Activated B cell treated with CpG ODN at 0.5 μM for 24 hours (primary cell): ENCODE measurements at places on chromosomes 13 and 19. TPM values are rescaled to one million over a fixed set of nuclear protein-coding genes. Genes with fewer than 3 reads are reported as not detected.

DNA sequence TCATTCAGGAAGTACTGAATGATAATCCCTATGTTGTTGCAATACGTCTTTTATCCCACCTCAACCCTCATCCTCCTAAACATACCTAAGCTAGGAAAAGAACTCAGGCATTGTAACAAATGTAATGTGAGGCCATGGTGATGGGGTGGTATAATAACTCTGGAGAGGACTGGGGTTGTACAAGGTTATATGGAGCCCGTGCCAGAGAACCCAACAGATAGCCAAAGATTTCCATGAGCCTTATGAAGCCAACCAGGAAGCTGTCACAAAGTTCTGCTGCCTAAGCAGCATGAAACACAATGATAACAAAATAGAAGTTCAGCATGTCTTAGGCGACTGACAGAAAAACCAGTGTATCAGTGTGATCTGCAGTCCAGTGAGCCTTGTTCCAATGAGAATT, 394.1 kb upstream of the NBEA start:
- H3K4me1 ChIP-seq: no peaks in the 10 kb centered on the region
- H3K27ac ChIP-seq: no peak overlapping the region
- DNase-seq: no peak
- no peaks in the 10 kb centered on the region for H3K27me3 ChIP-seq
- no peaks in the 10 kb centered on the region for H3K36me3 ChIP-seq
- no peak overlapping the region for H3K4me3 ChIP-seq

DNA sequence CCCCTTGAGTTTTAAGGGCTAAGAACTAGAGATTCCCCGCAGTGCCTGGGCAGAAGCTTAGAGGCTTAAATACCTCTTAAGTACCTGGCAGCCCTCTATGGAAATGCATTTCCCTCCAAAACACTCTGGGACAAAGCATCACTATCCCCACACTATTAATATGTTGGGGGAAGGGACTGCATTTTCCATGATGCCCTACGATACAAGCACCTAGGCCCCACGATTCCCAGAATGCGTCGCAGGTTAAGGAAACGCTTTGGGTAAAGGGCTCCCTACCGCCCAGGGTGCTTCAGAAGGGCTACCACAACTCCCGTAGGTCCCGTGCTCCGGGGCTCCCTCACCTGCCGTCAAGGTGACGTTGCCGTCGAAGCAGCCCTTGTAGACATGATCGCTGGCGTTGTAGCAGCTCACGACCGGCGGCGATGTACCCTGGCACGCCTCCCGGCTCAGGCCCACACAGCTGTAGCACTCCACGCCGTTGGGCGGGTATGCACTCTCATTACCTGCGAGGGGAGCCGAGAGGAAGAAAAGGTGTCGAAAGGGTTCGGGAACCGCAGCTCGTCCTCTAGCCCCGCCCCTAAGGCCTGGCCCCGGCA, 2.5 kb downstream of the LYPD3 start:
- peaks cover 17% of the 10 kb centered on the region for H3K4me1 ChIP-seq
- peak overlapping the region; percentile 92 for H3K4me3 ChIP-seq
- no peak for DNase-seq
- H3K27ac ChIP-seq: peak overlapping the region; percentile 88
- peaks cover 10% of the 10 kb centered on the region for H3K27me3 ChIP-seq

GRCh38 chr19:18171605-18172327, 1.8 kb upstream of the IFI30 start:
- peak overlapping the region; percentile 75 for H3K4me3 ChIP-seq
- no peaks in the 10 kb centered on the region for H3K27me3 ChIP-seq
- peaks cover 41% of the 10 kb centered on the region for H3K36me3 ChIP-seq
- DNase-seq: no peak

GRCh38 chr13:19592657-19593180, 31.4 kb upstream of the TPTE2 start:
- peaks cover 9% of the 10 kb centered on the region for H3K4me1 ChIP-seq
- DNase-seq: no peak
- peaks cover 24% of the 10 kb centered on the region for H3K27me3 ChIP-seq
- H3K27ac ChIP-seq: no peak overlapping the region
- H3K4me3 ChIP-seq: no peak overlapping the region
- H3K36me3 ChIP-seq: no peaks in the 10 kb centered on the region

DNA sequence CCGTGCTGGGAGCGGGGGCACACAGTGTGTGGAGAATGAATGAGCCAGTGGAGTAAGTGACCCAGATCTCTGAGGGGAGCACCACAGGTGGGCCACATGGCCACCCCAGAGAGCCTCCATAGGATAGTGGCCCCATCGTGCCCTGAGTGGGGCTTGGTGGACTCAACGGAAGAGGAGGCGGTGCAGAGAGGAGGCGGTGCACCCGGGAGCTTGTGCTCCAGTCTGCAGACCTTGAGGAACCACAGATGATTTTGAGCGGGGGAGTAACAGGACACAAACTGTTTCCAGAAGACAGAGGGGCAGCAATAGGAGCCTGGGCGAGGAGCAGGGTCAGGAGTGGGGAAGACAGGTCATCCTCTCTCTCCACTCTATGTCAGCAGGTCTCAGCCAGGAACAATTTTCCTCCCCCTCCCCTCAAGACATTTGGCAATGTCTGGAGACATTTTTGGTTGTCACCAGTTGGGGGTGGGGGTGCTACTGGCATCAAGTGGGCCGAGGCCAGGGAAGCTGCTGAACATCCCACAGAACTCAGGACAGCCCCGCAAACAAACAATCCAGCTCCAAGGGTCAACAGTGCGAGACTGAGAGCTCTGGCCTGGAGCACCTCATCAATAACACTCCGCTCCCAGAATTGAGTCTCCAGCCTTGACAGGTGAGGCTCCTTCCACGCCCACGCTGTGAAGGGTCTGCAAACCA, 182.2 kb downstream of the USP12 start:
- DNase-seq: no peak
- H3K4me1 ChIP-seq: peaks cover 5% of the 10 kb centered on the region
- H3K27me3 ChIP-seq: peaks cover 4% of the 10 kb centered on the region
- no peaks in the 10 kb centered on the region for H3K36me3 ChIP-seq
- H3K27ac ChIP-seq: no peak overlapping the region

- peaks cover 18% of the 10 kb centered on the region for H3K36me3 ChIP-seq
- no peak overlapping the region for H3K27ac ChIP-seq
- peak; percentile 21 for DNase-seq
- H3K4me1 ChIP-seq: peaks cover 30% of the 10 kb centered on the region
- H3K4me3 ChIP-seq: no peak overlapping the region
- H3K27me3 ChIP-seq: peaks cover 29% of the 10 kb centered on the region
These were observed 3.8 kb upstream of the APC2 start for GRCh38 chr19:1445932-1446712.

DNA sequence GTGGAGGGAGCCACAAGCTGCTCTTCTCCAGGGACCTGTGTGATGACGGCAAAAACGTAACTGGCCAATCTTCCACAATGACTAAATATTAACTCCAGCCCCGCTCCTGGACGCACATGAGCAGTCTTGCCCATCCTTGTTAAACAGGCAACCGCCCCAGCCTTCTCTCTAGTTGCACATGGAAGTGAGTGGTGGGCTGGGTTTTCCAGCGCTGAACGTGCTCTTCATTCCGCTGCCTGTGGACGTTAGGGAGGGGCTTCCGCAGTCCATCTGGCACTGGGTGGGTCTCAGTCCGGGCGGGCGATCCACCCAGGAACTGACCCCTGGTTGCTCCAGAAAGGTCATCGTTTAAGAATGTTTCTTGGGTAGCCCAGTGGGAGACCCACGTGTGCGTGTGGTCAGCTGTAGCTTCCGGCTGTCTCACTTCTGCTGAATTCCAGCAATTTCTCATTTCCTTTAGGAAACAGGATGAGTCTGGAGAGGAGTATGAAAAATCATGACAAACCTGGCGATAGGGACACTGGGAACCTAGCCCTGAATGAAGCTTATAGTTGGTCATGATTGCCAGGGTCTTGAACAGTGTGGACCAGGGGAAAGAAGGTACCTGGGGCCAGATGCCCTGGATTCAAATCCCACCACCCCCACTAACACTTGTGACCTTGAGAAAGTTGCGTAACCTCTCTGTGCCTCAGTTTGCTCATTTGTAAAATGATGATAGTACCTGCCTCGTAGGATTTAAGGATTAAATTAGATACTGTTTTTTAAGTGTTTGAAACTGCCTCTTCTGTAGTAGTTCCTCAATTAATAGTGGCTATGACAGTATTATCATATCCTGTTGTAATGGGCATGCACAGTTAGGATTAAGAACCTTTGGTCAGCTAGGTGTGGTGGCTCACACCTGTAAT, 92.6 kb downstream of the SIPA1L3 start:
- peaks cover 17% of the 10 kb centered on the region for H3K36me3 ChIP-seq
- no peak for DNase-seq
- H3K27ac ChIP-seq: peak overlapping the region; percentile 68
- H3K4me3 ChIP-seq: peak overlapping the region; percentile 38

DNA sequence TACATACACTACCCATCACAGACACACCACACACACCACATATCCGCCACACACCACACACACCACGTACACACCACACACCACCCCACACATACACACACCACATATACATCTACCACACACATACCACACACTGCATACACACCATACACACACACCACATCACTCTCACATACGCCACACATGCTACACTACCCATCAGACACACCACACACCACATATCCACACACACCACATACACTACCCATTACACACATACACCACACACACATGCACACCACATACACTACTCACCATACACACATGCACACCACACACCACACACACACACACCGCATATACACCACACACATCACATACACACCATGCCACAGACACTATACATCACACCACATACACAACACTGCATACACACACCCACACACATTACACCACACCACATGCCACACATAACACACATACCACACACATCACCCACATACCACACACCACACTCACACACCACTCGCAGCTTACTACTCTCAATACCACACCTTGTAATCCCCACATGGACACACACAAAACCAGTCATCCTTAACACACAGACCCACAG, 9.5 kb downstream of the ERFL start:
- H3K36me3 ChIP-seq: no peaks in the 10 kb centered on the region
- H3K4me3 ChIP-seq: no peak overlapping the region
- peaks cover 26% of the 10 kb centered on the region for H3K4me1 ChIP-seq
- DNase-seq: no peak

- H3K36me3 ChIP-seq: no peaks in the 10 kb centered on the region
- peaks cover 23% of the 10 kb centered on the region for H3K4me1 ChIP-seq
- no peak overlapping the region for H3K4me3 ChIP-seq
These were observed 9.8 kb upstream of the GNA15 start for GRCh38 chr19:3125900-3126524.

DNA sequence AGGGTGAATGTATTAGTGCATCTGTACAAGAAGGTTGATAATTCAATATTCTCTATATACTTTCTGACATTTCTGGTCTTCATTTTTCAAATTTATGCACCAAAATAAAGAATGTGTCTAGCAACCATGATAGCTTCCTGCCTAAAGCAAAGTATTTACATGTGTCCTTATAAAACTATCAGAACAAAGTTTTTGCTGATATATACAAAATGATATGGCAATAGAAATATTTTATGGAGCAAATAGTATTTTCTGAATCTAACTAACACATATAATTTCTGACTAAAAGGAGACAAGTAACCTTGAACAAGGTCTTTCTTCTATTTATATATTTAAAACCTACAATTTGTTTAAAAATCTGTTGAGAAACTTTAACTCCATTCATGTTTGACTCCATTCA, 184.9 kb downstream of the DIAPH3 start:
- no peaks in the 10 kb centered on the region for H3K27me3 ChIP-seq
- H3K4me1 ChIP-seq: no peaks in the 10 kb centered on the region
- no peak for DNase-seq
- no peak overlapping the region for H3K27ac ChIP-seq
- H3K36me3 ChIP-seq: no peaks in the 10 kb centered on the region

DNA sequence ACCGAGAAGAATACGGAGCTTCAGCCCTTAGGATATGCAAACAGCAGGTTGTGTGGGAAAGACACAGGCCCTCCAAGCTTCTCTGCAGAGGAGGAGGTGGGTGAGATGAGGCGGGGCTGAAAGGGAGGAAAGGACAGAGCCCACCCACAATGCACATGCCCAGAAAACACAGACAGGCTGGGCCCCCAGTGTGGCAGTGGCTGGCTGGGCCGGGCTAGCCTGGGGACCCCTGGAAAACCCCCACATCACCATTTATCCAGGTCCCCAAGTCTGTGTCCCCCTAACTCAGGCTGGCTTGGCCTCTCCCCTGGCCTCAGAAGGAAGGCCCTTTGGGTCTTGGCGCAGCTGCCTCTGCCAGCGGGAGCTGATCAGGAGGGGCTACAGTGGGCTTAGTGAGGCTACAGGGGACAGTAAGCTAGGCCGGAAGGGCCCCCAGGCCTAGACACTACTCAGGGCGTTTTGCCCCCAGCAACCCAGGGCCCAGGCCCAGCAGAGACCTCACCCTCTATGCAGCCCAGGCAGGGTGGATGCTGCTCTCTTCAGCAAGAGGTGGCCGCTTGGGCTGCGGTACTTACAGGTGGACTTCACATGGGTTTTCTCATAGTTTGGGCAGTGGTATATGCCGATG, 119.5 kb downstream of the TUBA3C start:
- H3K4me3 ChIP-seq: no peak overlapping the region
- H3K4me1 ChIP-seq: no peaks in the 10 kb centered on the region
- DNase-seq: no peak
- H3K27me3 ChIP-seq: no peaks in the 10 kb centered on the region

DNA sequence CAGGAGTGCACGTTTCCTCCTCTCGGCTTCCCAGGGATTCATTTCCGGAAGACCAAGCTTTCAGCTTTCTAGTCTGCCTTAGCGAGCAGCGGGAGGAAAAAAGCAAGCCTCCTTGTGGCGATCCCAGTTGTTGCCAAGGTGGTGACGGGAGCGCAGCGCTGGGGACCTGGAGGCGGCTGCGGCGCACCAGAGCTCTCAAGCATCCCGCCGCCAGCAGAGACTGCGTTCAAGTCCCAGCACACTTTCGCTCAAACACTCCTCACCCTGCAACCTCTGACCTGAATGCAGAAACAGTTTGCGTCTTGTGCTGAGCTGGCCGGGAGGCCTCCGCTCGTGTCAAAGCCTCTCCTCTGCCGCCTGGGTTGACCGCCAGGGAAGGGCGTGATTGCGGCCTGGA, 4.9 kb downstream of the GSX1 start:
- H3K27ac ChIP-seq: no peak overlapping the region
- peaks cover 12% of the 10 kb centered on the region for H3K4me1 ChIP-seq
- no peak overlapping the region for H3K4me3 ChIP-seq
- no peak for DNase-seq
- no peaks in the 10 kb centered on the region for H3K36me3 ChIP-seq

GRCh38 chr19:42295831-42296525, 6.0 kb upstream of the PRR19 start:
- H3K4me3 ChIP-seq: no peak overlapping the region
- H3K27me3 ChIP-seq: no peaks in the 10 kb centered on the region
- peak; percentile 92 for DNase-seq

GRCh38 chr13:68550330-68550729, 1320.2 kb upstream of the PCDH9 start:
- no peaks in the 10 kb centered on the region for H3K27me3 ChIP-seq
- peaks cover 2% of the 10 kb centered on the region for H3K4me1 ChIP-seq
- no peak overlapping the region for H3K4me3 ChIP-seq
- DNase-seq: no peak
- H3K36me3 ChIP-seq: no peaks in the 10 kb centered on the region
- no peak overlapping the region for H3K27ac ChIP-seq

ZNF616 gene
- total RNA-seq: 7.3 and 7.4 TPM in 2 replicates

TMC4 gene
- total RNA-seq: not detected in 2 replicates

GNA15 gene
- total RNA-seq: 0.80 and 1.3 TPM in 2 replicates

VSTM2B gene
- total RNA-seq: not detected in 2 replicates

WDR62 gene
- 2.7 and 3.3 TPM in 2 replicates for total RNA-seq

LYPD4 gene
- total RNA-seq: not detected in 2 replicates
